ENCODE measurements at places on chromosomes 5 and 9.

GRCh38 chr5:85760519-85760918 lies 857.2 kb upstream of the COX7C start:
- DNase-seq = no peak

- DNase-seq = no peak
Measured at GRCh38 chr5:169740435-169740834, 103.4 kb downstream of the DOCK2 start.

- DNase-seq = peak; percentile 67
Measured at GRCh38 chr5:43573058-43573457, 16.2 kb upstream of the PAIP1 start.

DNA sequence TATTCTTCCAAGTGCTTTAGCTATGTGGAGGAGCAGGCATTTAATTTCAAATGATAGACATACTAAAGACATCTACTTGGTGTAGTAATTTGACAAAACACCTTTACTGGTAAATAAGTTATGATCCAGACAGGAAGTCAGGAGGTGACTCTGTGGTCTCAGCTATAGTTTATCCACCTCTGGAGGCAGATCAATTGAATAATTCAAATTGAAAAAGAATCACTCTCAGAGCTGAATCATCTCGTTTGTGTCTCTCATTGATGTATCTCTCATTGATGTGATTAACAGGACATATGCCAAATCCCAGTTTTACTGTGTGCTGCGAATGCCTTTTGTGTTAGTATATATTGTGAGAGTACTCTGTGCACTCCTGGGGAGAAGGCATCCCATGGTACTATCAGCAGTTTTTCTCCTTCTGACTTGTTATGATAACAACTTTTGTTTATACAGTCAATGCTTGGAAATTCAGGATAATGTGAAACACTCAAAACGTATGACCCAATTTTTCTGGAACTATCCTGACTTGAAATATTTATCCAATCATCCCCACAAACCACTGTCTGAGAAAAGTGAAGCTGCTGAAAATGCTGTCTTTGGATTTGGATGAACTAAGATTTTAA lies 48.5 kb upstream of the DAB2 start:
- DNase-seq = peak; percentile 42

DNA sequence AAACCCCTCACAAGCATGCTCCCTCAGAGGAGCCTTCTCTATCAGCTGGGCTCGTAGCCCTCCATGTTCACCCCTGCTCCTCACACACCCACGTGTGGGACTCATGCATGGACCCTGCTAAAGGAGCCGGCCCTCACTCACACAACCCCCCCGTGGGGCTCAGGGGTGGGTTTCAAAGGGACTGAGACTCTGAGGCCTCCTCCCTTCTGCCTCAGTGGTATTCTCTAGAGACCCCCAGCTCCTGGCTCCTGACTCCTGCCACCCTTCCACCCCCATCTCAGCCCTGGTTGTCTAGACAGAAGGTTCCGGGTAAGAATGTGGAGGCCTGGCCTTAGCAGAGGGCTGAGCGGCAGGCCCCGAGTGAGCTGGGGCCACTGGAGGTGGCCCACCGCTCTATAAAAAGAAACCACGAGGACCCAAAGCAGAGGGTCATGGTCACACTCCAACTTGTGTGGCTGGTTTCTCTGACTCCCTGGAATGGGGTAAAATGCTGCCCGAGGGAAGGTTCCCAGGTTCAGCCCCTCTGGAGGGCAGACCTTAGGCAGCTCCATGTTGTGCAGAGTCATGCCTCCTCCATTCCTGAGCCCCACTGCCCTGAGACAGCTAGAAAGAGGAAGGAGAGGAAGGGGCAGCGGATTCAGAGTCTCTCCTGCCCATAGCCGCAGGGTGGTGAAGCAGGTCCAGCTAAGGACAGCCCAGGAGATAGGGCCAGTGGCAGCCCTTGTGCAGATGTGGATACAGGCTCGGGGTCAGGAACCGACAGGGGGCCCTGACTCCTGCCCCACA lies 10.8 kb downstream of the SEPTIN8 start:
- DNase-seq = no peak

- DNase-seq = no peak
Measured at GRCh38 chr9:23290973-23291372, 535.1 kb downstream of the ELAVL2 start.

DNA sequence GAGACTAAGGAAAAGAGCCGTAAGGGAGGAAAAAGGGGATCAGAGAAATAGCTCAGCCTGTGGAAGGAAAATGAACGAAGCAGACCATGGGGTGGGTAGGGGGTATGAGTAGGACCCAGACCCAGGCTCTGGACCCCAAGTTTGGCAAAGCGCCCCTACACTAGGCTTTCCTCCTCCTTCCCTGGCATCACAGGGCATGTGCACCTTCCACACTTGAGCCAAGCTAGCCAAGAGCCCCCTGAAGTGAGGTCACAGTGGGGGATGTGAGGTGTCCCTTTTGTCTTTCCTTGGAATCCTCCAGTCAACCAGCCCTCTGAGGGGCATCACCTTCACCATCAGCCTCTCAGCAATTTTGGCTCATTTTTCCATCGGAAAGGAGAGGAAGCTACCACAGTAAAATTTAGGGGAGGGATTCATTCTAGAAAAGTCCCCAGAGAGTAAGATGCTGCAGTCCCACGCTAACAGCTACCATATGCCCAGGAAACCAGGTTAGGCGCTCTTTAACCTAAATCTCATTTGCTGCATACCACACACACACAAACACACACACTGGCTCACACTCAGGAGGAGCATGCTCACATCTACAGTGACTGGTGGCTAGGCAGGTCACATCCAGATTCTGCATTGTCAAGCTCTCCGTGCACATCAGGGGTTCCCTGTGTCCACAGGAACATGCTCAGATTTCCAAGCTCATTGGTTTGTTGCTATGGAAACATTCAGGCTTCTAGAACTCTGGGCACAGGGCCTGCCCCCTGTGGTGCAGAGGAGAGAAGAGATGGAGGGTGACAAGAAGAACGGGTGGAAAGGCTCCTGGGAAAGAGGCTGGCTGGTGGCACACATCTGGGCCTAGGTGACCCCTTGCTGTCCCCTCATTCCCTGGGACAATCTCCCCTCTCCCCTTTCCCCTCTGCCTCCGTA lies 9.9 kb downstream of the REEP2 start:
- DNase-seq = no peak

GRCh38 chr9:138122676-138123075 lies 245.1 kb downstream of the CACNA1B start:
- no peak for DNase-seq

GRCh38 chr5:176810081-176810597 lies at the start of gene UNC5A:
Gene UNC5A, plus strand, starts transcription at chr5:176810559. Its CDS starts 192 bp downstream, at chr5:176810751.
- DNase-seq = peak; percentile 36

DNA sequence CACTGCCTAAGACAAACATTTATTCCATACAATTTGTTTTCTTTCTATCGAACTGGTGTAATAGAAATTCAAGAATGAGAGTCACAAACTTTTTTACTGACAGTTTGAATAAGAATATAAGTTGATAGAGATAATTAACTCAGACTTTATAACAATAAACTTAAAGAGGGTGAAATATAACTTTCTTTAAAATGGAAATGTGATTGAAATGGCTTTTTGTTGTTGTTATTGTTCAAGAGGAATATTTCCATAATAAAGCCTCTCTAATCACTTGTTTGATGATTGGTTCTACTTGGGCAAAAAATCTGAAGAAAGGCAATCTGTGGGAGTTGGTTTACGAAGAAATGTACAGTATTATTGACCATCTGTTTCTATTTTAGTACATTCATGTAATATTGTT lies 79.3 kb downstream of the ST8SIA4 start:
- no peak for DNase-seq

GRCh38 chr9:113775749-113776148 lies 100.4 kb upstream of the ZNF618 start:
- no peak for DNase-seq

DNA sequence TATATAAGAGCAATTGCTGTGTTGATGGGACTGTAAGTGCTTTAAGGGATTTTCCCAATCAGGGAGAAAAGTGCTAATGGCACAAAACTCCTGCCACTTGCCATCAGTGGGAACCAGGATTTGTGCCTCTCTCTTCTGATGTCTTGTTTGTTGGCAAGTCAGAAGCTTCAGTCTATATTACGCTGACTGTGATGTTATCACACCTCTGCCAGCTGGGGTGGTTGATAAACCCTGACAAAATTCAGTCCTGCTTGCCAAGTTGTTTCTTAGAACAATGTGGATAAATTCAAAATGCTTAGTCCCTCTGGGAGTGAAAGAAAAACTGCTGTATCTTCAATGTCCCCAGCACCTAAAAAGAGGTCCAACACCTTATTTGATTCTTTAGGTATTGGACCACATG lies 161.4 kb upstream of the FBXL7 start:
- no peak for DNase-seq

GRCh38 chr5:2701592-2701991 lies 49.9 kb downstream of the IRX2 start:
- DNase-seq = no peak

GRCh38 chr5:112995764-112996618 lies 19.4 kb downstream of the DCP2 start:
- DNase-seq = peak; percentile 81

DNA sequence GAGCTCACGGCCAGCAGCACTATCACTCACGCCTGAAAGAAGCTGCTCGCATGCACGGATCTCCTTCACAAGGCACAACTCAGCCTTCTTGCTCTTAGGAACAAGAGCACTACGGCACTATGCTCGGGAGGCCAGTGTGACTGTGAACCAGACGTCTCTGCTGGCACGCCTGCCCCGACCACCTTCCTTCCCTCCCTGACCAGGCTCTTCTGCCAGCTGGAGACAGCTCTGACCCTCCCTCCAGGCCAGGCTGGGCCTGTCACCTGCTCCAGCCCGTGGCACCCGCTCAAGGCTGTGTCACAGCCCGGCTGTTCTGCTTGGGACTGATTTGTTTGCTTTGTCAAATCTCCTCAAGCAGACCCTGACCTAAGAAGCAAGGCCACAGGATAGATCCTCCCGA lies 7.0 kb downstream of the TBC1D9B start:
- no peak for DNase-seq

Measured in fibroblast of pulmonary artery (primary cell).